ENCODE measurements at places on chromosomes 3 and 15. TPM values are rescaled to one million over a fixed set of nuclear protein-coding genes. Genes with fewer than 3 reads are reported as not detected.

C15orf39 gene
- 32.7 TPM for total RNA-seq

- peak; percentile 68 for DNase-seq
Observed at GRCh38 chr15:69298697-69299441, at the start of gene PAQR5. Gene PAQR5, plus strand, starts transcription at chr15:69298912. Its CDS starts 61,169 bp downstream, at chr15:69360081.

DNAJB11 gene
- 46.4 TPM for total RNA-seq

DNA sequence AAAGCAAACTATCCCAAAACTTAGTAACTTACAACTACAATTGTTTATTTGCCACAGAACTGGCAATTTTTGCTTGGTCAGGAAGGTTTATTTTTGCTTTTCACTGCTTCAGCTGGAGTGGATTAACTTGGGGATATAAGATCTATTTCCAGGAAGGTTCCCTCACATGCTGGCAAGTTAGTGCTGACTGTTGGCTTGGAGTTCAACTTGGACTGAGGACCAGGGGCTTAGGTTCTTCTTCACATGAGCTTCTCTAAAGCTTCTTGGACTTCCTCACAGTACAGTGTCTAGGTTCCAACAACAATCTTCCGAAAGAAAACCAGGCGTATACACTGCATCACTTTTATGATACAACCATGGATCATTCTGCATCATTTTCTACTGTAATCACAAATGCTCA, 264.4 kb downstream of the CHL1 start:
- DNase-seq, result no peak

DNA sequence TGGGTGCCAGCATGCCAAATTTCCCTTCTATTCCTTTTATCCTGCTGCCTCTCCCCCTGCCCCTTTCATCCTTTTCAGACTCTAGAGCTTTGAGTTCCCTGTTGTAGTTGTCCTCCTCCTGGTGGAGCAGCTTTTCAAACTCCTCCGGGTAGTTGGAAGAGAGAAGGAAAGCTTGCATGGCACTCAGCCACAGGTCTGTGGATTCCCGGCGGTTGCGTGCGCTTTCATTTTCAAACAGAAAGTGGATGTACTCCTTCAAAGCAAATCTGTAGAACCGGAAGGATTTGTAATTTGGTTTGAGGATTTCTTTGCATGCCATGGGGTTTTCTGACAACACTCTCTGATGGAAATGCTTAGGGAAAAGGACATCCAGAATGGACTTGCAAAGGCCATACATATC, 68.1 kb upstream of the DCLK3 start:
- DNase-seq, result no peak

GRCh38 chr3:52493232-52494017, 1.7 kb upstream of the STAB1 start:
- DNase-seq, result no peak

GRCh38 chr3:194779729-194780224, 94.1 kb downstream of the FAM43A start:
- DNase-seq, result no peak

- DNase-seq, result no peak
Observed at GRCh38 chr3:55305696-55306485, 181.2 kb downstream of the WNT5A start.

ASB14 gene
- total RNA-seq, result not detected

CPLX3 gene
- total RNA-seq, result not detected

DNA sequence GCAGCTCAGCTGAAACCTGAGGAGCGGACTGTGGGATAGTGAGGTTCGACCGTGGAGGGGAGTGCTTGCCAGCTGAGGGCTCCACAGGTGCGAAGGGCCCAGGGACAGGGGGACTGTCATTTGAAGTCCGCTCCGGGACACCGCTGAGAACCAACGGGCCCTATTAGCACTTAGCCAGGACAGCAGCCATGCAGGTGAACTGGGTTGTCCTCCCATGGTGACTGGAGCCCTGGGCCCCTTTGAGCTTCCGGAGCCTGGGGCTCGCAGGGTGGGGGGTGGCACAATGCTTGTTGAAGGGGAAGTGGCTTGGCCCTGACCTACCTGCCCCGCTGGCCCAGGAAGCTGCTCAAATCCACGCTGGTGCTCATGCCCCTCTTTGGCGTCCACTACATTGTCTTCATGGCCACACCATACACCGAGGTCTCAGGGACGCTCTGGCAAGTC, 24.7 kb downstream of the PTH1R start:
- peak; percentile 73 for DNase-seq

GRCh38 chr3:104935613-104936012, 431.1 kb upstream of the ALCAM start:
- no peak for DNase-seq

DNA sequence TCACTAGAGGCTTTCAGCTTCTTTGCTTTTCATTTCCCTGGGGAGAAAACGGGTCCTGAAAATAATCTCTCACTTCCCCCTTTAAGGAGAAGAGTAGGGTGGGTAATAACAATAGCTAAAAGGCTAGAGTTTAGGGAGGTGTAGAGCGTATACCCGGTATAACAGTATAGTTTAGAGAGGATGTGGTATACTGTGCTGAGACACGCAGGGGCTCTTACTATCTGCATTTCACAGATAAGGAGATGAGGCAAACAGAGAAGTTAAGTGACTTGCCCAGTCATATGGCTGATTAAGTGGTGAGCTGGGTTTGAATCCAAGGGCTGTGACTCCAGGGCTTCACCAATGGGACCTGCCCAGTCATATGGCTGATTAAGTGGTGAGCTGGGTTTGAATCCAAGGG, 15.0 kb upstream of the KCNMB3 start:
- no peak for DNase-seq

DNA sequence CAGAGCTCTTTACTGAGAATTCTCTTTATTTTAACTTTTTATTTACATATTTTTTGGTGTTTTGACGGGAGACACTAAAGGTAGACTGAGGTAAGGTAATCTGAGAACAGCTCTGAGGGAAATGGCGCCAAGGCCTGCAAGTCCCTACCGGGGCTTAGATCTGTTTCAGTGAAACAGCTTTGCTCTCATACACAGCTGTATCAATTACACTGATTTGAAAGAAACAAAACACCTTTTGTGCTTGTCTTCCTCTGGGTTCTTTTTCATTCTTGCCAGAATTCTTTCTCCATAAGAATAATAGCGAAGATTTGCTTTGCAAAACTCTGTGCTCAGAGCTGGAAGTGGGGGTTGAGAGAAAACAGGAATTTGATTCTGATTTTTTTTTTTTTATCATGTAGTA, 79.5 kb upstream of the PEX5L start:
- DNase-seq, result no peak

DUOX2 gene
- 0.28 TPM for total RNA-seq

DNA sequence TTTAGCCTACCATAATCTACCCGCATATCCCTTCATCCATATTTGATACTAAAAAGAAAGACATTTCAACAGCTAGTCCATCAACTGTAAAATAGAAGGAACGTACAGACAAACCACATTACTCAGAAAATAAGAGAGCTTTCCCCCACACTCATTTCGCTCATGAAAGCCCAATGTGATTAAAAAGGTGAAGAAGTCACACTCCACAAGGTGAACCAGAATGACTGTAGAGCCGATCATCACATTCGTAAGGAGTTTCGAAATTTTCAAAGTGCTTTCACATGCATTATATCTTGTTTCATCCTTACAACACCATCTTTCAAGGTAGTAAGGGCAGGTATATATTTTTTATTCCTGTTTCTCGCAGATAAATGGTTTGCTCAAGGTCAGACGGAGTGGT, 225.3 kb downstream of the FOXP1 start:
- no peak for DNase-seq

CAND2 gene
- 7.1 TPM for total RNA-seq

GRCh38 chr3:29064085-29064484, 216.8 kb upstream of the RBMS3 start:
- no peak for DNase-seq

DNA sequence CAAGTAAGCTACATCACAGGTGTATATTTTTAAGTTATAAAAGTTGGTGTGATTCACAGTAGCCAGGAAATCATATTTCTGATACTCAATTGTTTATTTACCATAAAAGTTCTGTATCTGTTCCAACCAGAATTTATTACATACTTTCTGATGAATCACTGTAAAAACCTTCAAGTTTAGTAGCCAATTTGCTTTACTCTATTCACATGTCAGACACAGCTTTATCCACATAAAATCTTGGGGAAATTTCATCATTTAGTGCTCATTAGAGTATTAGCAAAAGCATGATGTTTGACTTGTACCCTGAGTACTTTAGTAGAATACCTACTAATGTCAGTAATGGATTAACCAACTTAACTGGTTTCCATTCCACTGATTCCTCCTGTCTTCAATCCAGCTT, 249.8 kb downstream of the POLQ start:
- no peak for DNase-seq

GRCh38 chr3:170410428-170411029, 8.1 kb upstream of the CLDN11 start:
- DNase-seq, result no peak

GRCh38 chr3:77051591-77051990, 11.7 kb downstream of the ROBO2 start:
- DNase-seq, result no peak

GOLGA6L25 gene
- total RNA-seq, result not detected

- DNase-seq, result peak; percentile 75
Observed at GRCh38 chr15:46059921-46060594, 425.2 kb downstream of the SQOR start.

HEXA gene
- total RNA-seq, result 138 TPM

- no peak for DNase-seq
Observed at GRCh38 chr3:189685291-189685690, 54.1 kb downstream of the TP63 start.

DNA sequence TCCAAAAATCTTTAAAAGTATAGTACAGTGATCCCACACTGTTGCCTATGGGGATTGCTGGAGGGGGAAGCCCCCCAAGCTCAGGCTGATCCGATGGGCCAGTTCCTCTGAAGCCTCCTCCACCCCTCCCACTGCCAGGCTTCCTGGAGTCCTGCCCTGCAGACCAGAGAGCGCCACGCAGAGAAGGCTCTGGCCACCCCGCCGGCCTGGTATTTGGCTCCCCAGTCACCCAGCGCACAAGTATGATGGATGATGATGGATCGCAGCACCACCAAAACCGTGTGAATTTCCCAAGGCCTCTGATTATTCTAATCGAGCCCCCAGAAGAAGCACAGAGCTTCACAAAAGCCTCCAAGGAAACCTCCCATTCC, 259.0 kb downstream of the MECOM start:
- peak; percentile 40 for DNase-seq

DNA sequence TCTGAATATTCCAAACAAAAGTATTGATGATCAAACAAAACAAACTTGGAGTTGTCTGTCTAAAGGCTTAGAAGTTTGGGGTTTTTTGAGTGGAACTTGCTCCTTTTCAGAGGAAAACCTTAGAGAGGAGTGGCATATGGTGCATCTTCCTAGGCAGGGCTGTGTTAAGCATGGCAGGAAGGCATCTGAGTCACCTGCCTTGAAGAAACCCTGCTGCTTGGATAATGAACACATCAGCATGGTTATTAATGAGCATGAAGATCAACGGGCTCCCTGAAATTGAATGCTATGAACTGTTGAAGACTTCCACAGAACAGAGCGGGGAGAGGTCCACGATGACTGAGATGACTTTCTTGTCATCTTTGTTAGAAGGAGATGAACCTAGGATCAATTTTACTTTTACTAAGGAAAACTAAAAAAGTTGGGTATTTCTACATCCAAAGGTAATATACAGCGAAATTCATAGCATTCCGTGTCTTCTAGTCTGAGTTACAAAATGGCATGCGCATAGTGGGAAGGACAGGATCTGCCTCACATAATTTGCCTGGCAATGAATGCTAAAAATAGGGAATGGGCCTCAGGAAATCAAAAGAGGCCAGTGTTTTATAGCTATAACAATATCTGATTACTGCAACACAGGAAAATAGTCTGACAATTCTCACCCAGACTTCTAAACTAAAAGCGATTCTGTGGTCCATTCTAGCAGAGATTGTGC, 11.6 kb upstream of the TMED3 start:
- no peak for DNase-seq

DNA sequence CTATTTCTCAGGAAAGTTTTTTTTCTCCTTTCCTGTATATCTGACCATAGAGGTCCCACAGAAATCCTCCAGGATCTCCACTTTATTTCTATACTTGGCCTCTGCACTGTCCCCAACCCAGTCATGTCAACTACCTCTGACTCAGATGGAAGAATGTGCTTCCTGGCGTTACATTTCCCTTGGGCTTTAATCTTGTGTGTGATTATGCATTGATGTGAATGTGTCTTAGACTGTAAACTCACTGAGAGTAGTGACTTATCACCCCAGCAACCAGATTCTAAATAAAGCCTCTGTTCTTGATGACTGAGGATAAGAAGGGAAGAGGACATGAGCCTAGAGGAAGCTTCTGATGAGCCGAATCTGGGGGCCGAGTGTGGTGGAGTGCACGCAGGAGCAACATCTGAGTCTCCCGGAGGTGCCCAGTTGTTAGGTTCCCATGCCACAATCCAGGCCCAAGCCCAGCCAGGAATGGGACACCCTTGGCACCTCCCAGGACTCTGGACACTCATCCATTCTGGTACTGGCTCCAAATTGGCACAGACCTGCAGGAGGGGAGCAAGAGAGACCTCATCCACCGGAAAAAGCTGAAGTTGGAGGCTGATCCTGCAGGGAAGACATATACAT, 32.1 kb upstream of the HEG1 start:
- DNase-seq, result no peak

GRCh38 chr15:87151202-87151748, 1071.6 kb downstream of the AGBL1 start:
- no peak for DNase-seq

GRCh38 chr3:46646700-46647099, 34.4 kb downstream of the FAM240A start:
- DNase-seq, result no peak

DNA sequence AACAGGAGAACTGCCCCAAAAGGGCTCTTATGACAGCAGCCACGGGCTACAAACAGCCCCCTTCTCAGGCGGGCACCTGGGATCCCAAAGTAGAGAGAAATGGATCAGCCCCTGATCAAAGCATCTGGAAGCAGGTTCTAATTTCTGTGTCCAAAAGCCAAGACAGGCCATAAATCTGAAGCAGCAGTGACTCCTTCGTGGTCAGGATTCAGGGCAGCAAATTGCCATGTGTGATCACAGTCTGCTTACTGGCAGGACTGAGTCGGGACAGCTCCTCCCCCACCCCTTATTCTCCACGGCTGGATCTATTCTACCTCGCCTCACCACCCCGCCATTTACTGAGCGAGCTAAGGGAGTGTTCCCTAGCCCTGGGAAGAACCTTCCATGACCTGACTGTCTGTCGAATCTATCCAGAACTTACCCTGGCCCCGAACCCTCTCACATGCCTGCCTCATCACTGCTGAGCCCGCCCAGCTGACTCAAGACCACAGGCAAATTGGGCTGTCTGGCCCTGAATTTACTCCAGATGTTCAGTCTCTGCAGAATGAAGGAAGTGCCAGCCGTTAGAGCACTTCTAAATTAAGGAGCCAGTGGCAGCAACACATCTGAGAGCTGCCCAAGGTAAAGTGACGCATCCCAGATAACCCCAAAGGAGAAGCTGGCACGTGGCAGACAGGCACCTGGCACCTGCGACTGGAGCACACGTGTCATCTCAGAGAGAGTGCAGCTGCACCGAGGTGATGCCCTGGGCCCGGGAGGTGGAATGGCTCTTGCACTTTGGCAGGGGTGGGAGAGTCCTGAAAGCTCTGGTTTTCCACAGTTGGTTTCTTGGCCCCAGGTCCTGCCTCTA, 1.3 kb downstream of the LRRC15 start:
- peak; percentile 15 for DNase-seq

GRCh38 chr3:128783774-128784173, 57.8 kb downstream of the RAB7A start:
- no peak for DNase-seq

TPRG1 gene
- 2.7 TPM for total RNA-seq

GRCh38 chr15:58525991-58526421, 94.2 kb downstream of the LIPC start:
- no peak for DNase-seq

VPS39 gene
- 70.9 TPM for total RNA-seq
